ENCODE measurements at places on chromosomes 2 and 18.

GRCh38 chr18:78414302-78414701 lies 565.3 kb upstream of the SALL3 start:
- DNase-seq = no peak

DNA sequence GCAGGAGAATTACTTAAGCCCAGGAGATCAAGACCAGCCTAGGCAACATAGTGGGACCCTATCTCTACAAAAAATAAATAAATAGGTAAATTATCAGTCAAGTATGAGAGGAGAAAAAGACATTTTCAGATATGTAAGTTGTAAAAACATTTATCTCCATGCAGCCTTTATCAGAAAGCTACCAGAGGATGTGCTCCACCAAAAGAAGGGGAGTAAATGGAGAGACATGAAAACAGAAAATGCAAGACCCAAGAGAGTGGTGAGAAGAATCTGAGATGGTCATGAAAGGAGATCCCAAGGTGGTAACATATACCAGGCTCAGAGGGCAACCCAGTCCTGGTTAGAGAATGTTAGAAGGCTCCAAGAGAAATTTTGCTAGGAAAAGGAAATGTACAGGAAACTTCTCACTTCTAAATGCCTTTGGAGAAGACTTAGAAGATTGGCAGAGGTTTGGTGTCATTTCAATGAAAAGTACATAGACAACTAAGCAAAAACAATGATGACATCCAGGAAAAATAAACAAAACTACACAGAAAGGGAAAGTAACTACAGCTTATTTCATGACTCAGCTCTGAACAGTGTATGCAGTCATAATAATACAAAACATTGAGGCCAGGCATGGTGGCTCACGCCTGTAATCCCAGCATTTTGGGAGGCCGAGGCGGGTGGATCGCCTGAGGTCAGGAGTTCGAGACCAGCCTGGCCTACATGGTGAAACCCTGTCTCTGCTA lies 19.5 kb downstream of the CIB4 start:
- no peak for DNase-seq

DNA sequence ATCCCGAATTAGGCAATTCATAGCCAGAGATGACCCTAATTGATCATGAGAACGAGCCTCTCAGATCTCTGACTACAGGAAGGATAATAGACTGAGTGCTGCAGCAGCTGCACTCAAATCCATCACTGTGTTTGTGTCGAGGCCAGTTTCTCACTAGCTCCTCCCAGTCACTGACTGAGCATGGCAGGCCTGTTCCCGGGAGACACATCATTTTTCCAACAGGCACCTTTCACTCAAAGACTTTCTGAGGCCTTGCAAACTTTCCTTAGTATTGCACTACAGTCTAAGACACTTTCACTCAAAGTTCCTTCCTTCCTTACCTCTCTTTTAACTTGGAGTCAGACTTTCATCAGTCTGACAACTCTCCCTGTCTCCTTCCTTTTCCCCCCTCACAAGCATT lies 13.7 kb downstream of the SOS1 start:
- DNase-seq = no peak

DNA sequence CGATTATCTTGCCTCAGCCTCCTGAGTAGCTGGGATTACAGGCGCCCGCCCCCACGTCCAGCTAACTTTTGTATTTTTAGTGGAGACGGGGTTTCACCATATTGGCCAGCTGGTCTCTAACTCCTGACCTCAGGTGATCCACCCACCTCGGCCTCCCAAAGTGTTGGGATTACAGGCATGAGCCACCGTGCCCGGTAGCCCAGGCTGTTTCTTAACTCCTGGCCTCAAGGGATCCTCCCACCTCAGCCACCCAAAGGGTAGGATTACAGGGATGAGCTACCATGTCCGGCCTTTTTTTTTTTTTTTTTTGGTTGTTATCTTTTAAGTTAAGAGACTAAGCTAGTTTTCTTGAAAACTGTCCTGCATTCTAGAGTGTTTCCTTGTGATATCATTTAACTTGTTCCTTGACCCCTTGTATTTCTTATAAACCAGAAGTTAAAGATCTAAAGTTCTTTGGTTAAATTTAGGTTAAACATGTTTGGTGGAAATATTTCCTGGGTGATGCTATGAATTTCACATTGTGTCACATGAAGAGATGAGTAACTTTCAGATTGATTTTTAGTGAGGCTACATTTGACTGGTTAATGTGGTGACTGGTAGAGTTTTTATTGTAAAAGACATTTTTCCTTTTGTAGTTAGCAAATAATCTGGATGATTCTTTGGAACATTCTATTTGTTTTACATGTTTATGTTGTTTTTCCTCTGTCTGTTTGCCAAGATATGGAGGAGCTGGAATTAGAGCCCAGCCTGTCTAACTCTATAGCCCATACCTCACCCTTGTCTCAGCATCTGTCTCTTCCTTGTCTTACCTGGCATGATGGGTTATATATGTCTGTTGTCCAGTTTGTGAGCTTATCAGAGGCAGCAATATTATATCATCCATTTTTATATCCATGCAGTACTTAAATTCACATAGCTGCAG lies 5.2 kb downstream of the NCAPH start:
- DNase-seq = no peak

GRCh38 chr2:74908748-74909444 lies 49.5 kb upstream of the POLE4 start:
- no peak for DNase-seq

DNA sequence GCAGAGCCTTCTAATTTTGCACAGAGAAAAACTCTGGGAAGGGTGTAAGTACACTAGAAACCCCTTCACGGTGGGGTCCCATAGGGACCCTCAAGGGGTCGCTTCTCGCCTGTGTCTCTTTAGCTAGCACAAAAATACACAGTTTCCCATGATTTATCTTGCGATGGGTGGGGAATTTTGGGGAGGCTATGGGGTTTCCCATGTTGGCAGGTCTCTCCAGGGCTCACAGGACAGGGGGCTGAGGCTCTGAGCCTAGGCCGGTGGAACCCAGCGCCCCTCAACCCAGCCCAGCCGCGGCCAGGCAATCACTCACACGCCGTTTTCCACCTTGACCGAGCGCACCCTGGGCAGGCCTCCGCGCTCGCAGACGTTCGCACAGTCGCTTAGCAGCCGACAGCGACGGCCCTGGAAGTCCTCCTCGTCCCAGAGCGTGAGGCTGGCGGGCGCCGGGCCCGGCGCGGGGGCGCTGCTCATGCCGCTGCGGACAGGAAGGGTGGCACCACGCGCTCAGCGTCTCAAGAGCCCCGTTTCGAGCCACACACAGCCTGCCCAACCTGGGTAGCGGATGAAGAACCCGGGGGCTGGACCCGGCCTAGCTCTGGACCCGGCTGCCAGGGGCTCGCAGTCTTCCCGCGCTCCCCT lies 398 bp downstream of the CRYBA2 start:
- no peak for DNase-seq

DNA sequence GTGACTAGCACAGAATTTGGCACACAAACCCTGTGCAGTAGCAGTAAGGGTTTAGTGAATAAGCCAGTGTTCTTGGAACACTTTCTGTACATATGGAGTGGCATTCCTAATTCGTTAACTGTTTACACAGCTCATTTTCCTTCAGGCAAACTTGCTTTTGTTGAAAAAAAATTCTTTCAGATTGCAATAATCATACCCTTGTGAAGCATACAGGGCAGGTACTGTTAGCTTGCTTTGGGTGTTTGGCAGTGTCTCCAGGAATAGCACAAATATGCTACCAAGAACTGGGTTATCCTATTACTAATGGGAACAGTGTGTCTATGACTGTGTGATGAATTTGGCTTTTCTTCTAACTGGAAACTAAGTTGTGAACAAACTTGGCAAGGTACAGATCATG lies 33.4 kb downstream of the UGP2 start:
- DNase-seq = no peak

DNA sequence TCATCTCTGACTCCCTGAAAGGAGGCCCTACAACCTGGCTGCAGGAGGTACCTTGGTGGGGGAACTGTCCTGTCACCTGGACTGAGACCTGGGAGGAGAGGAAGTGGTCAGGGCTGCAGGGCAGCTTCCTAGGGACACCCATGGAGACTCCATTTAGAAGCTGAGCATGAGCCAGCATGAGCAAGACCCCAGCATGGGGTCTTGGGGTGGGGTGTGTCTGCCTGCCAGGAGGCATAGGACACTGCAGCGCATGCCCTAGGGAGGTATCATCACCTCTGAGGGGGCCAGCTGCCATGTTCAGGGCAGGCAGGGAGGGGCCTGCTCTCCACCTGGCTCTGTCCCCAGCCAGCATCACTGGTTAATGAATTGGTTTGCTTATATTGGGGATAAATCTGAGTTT lies 249.7 kb downstream of the CELF4 start:
- DNase-seq = no peak

- DNase-seq = no peak
Observed at GRCh38 chr2:237691029-237691907, 63.9 kb downstream of the LRRFIP1 start.

GRCh38 chr2:195652911-195653310 lies 4.1 kb upstream of the SLC39A10 start:
- no peak for DNase-seq

DNA sequence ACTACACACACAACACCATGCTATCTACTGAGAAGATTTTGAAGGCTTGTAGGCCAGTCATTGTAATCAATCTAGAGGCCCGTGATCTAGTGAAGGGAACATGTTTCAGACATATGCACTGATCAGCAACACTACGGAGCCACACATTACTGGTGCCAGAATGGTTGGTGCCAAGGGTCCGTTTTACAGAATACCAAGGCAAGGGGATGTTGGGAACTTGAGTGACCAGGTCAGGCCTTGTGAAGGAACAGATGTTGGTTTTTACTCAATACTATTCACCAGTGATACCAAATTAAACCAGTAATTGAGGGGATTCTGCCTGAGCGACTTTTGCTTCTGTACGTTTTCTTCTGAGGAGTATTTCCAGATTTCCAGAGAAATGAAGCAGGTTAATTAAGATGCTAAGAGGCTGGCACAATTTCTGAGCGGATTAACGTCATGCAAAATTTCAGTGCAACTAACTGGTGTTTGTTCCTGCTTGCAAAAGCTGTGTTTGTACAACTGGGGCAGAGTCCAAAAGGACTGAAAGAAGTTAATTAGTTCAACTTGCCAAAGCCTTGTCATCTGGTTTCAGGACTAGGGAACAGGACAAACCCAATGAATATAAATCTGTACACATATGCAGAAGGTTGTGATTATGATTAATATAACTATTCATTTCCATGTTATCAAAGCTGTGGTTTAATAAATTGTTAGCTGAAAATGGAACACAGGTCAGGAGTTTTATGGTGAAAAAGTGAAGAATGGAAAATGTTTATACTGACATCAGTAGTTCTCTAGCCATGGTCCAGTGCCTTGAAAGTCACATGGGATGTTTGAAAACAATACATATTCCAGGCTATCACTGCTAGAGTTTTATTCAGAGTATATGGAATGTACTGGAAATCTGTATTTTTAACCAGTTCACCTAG lies 432.1 kb upstream of the DCC start:
- no peak for DNase-seq

GRCh38 chr2:64204703-64205102 lies 60.5 kb upstream of the PELI1 start:
- no peak for DNase-seq

- no peak for DNase-seq
Observed at GRCh38 chr18:37714691-37715090, 149.1 kb upstream of the CELF4 start.

DNA sequence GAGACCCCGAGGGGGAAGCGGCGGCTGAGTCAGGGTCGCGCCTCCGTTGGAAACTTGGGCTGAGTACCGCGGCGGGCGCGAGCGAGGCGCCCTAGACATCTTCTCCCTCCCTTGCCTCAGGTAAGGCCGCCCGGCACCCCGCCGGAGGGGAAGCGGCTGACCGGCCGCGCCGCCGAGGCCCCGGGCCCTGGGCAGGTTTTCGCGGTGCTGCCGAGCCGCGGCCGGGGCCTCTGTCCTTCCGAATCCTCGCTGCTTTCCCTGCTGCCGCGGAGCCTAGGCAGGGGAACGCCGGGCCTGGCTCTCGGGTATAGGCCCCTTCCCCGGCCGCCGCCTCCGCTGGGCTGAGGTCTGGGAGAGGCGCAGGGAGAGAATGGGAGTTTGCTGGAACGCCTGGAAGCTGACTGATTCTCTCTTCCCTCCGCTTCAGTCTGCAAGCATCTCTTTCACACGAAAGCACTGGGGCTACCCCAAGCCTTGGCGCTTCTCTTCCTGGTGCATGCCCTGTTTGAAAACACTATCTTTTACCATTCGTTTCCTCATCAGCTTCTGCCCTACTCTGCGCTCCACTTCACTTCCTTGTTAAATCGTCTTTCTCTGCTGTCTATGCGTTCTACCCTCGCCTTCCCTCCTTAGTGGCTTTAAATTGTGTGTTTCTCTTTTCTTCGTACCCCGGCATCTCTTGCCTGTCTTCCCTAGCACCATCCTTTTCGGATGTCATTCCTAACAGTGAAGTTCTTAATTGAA lies 652 bp downstream of the PPM1B start:
- DNase-seq = no peak

- no peak for DNase-seq
Observed at GRCh38 chr18:43484710-43485109, 207.4 kb upstream of the SYT4 start.

DNA sequence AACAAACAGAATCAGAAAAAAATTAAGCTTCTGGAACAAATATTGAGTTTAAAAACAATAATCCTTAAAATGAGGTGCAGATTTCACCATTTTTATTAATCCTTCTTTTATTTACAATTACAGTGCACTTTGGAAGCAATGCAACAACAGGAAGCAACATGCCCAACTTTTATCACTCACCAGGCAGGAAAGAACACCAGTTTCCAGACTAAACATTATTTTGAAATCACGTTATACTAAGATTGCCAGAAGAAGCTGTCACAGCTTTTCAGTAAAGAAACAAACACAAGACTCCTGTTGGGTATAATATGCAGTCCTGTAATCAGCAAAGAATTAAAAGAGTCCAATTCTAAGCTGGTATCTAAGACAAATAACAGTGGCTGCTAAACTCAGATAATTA lies 137.9 kb upstream of the ZC3H15 start:
- no peak for DNase-seq

DNA sequence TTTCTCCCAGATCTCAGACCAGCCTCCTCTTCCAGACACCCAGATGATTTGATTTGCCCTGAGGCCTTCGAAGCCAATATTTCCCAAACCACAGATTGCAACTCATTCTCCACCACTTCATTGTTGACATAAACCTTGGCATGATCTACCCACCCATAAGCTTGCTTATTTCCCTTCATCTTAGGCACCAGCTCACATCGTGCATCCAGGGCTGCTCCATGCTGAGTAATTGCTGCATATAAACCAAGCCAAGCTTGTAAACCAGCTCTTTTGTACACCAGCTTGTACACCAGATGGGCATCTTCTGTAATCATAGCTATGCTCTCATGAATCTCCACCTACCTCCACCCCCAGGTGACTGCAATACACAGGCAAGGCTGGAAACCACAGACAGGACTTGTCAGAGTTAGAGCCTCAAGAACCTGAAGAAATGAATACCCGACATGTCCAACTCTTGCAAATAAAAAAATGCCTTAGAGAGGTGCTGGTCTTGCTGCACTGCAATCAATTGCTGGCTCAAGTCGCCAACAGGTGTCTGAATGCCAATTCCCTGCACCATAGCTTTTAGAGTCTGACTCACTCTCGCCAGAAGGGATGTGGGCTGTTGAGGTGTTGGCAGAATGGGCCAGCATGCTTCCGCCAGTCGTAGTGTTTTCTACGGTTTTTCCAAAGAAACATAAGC lies 31.5 kb downstream of the TRABD2A start:
- DNase-seq = peak; percentile 32
